Liver (tissue), 10 donors: ENCODE measurements at places on chromosomes 4 and X.

DNA sequence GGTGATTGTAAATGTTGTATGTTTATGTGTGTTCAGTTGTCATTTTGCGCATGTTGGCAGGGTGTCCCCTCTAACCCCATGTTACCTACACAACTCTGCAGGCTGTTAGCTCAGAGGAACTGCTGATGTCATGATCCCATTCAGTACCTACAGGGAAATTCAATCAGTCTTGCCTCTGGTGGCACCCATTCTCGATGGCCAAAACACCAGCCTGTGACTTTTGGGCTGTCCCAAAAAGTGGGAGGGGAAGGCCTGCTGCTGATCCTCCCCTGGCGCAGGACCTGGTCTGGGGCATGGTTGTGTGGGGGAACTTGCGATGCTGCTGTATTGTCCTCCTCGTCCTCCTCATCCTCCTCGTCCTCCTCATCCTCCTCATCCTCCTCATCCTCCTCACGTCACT lies 174.5 kb downstream of the DCLK2 start:
- DNase-seq: no peak

GRCh38 chr4:16739997-16740624 lies 158.3 kb downstream of the LDB2 start:
- DNase-seq: no peak

DNA sequence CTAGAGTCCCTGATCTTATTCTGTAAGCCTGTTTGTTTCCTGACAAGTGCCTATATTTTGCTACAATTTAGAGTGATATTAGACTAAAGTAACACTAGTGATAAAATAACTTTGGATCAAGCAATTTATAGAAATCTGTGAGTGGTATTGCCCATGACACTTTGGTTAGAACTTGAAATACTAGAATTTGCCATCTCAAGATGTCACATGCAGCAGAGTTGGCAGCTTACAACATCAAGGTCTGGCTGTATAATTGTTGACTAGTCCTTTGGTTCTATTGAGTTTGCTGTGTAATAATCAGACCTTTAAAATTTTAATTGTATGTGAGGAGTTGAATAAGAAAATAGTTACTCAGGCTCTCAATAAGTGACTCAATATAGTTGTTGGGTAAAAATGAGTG lies 167.1 kb downstream of the RAPGEF2 start:
- DNase-seq: no peak

DNA sequence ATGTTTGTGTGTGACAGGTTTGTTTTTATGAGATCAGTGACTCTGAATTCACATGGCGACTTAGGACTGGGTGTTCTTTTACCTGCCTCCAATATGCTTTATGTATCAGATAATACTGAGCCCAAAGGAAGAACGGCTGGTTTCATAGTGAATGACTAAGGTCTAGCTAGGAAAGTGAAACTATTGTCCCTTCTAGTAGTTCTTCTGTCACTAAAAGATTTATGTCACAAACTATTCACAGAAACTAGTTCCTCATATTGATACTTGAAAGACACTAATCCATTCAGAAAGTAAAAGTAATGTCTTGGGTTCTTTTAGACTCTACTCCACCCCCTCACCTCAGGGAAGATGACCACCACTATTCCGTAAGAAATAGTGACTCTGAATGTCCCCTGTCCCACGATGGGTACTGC lies 81.7 kb downstream of the EGF start:
- DNase-seq: no peak

DNA sequence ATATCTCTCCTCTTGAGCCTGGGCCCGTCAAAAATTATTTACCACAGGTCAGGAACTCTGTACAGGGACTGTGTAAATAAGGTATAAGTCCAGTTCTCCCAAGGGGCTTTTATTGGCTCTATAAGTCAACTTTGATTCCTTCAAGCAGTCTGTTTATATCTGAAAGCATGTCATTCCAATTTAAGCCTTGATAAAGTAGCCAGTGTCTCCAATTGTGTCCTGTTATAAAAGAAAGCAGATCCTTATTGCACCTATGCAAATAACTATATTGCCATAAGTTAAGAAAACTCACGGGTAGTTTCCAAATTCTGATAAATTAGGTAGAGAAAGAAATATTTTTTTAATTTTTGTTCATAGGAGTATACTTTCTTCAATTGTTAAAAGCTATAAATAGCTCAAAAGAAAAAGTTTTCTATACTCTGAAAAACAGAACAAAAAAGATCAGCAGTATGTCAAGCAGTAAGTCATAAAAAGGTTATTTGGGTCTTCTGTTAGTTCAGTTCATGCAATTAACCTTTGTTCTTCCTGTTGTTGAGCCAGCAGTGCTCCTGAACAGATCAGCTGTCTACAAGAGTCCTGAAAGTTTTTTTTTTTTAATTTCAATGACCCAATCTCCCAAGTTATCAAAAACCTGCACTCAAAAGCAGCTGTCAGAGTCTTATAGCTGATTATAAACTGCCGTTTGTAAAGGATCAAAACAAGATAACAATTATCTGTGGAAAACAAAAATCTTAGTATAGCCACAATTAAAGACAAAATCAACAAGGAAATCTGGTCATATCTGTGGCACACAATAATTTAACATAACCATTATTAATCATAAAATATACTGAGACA lies 178.4 kb upstream of the GALNT7 start:
- no peak for DNase-seq

GRCh38 chr4:150237110-150237872 lies 159.0 kb downstream of the DCLK2 start:
- DNase-seq: no peak
